T-helper 2 cell (primary cell): ENCODE measurements at places on chromosomes 5 and 9.

DNA sequence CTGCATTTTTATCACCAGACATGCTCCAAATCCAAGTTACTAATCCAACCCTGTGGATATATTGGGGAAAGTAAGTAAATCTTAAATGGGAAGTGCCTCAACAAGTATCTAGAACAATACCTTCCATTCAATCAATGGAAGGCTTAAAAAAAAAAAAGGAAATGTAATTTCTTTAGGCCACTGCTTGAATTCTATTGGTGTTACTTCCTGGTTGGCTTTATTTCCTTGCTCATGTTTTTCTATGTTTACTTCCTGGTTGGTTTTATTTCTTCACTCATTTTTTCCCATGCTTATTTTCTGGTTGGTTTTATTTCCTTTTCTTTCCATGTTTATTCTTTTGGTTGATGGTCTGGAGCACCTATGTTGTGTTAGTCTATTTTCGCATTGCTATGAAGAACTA is 363.9 kb downstream of the KDM4C start:
- DNase-seq, result no peak

DNA sequence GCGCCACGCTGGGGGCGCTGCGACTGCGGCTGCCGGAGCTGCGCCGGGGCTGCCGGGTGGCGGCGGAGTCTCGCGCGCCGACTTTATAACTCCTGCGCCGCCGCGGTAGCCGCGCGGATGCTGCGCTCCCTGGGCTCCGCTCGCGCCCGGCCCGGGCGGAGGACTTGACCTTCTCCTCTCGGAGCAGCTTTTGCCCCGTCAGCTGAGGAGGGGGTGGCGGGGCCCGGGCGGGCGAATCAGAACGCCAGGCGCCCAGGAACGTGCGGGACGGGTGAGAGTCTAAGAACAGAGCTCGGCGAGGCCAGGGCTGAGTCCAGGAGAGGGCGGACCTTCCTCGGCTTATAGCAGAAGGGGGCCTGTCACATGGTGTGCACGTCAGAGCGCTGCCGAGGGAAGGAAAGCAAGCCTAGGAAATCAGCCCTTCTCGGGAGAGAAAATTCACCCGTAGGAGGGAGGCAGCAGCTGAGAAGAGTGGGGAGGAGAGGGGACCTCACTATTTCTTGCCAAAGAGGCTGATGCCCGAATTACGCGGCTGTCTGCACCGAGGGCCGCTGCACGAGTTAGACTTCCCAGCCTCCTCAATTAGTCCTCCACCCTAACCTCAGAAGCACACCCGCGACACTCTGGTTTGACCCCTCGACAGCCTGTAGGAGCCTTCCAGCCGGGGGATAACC is at the start of gene FOXD1:
FOXD1 (minus strand) TSS at position 315 of the 674 bp plus-strand sequence. CDS start 415 bp downstream, outside the sequence.
- DNase-seq, result no peak

- DNase-seq, result no peak
These were observed 42.5 kb downstream of the GNA14 start for GRCh38 chr9:77605449-77606220.

- DNase-seq, result no peak
These were observed 674 bp downstream of the LHFPL2 start for GRCh38 chr5:78647838-78648358.

DNA sequence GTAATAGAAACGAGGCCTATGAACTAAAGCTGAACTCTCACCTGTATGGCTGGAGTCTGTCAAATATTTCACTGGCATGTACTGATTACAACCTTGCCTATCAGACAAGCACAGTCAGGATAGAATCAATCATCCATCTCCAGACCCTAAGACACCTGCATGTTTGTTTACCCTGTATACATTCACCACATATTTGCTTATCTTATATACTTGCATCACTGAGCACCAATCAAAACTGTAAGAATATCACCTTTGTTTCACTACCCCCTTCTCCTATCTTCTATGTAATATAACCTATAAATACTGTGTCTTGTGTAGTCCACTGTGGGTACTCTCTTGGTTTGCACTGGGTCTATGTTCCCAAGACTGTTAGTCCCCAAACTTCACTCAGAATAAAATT is 1085.7 kb downstream of the TAF11L14 start:
- no peak for DNase-seq

DNA sequence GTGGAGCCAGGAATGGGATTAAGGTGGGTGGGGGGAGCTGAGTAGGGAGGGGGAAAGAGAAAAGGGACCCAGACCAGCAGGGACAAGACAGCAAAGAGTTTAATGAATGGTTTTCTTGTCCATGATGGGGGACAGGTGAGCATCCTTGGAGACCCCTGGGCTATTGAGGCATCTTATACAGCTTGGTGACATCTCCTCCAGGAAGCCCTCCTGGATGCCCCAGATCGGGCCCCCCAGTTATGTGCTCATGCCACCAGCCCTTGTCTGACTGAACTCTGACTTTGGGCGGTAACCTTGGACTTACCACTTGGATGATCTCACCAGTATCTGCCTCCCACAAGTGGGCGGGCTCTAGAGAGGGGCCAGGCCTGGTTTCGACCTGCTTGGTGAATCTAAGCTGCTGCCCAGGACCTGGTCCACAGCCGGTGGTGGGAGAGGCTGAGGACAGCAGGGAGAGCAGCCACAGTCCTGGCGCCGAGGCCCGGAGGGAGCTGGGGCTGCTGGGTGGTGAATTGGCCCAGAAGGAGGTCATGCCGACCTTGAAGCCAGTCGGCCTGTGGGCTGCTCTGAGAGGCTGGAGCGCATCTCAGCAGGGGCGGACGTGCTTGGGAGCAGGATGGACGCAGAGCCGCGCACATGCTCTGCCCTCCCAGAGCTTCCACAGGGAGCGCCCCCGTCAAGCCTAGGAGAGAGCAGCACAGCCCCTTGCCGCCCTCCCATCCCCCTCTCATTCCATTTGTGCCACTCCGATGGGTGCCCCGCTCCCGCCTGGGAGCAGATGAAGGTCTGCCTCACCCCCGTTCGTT is 36.2 kb downstream of the UNC5A start:
- DNase-seq, result no peak

- DNase-seq, result peak; percentile 17
These were observed 19.2 kb downstream of the KCTD16 start for GRCh38 chr5:144189800-144190429.

DNA sequence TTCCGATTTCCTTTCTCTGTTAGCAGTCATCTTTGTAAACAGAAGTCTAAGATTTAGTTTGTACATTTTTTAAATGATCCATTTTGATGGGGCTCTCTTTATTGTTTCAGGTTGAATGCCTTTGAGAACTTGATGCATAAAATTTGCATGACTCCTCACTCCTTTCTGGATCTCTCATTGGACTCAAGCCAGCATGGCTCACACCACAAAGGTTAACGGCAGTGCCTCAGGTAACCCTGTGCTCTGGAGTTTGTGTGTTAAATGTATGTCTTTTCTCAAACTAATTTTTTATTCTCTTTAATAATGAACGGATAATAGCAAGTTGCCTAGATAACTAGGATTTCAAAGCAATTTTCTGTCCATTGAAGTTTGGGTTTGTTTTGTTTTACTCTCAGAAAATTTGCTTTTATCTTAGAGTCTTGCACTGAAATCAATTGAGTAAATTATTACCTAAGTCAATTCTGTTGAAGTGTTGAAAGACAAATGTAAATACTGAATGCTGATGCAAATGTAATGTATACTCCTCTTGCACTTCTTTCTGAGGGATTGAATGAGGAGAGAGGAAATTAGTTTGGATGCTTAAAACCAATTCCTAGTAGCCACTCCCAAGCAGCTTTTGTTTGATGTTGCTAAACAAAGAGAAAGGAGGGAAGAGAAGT is 164.6 kb upstream of the DMRT1 start:
- DNase-seq, result no peak

DNA sequence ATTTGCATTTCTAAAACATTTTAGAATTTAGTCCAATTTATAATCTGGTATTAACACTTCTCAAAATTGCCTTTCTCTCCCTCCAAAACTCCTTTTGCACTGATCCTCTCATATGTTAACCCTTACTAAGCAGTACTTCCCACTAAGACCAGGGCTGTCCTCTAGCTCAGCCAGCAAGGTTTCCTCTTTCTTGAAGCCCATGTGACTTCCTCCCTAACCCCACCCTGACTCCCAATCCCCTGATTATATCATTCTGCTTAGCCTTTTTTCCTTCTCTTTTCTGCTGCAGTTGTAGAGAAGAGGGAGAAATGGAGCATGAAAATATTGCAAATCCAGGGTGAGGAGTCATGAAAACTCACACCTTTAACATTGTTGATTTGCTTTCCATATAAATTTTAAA is 241.7 kb downstream of the MCTP1 start:
- DNase-seq, result no peak

DNA sequence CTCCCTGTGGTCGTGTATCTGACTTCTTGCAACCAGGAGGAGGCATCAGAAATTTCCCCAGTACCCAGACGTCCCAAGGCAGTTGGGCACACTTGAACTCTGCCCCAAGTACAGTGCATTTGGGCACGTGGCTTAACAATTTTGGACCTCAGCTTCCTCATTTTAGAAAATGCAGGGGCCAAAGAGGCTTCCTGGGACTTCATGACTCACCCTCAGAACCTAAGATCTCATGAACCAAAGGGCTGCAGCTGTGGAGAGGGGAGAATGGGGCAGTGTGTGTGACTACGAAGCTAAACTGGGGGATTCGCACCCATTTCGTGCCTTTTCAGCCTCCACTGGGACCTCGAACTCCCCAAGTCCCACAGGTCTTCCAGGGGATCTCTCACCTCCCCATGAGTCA is 59.2 kb downstream of the SYK start:
- no peak for DNase-seq

GRCh38 chr5:149128023-149128875 is 13.0 kb upstream of the ABLIM3 start:
- DNase-seq, result no peak

- no peak for DNase-seq
These were observed 43.6 kb downstream of the ROPN1L start for GRCh38 chr5:10485142-10485795.

- DNase-seq, result no peak
These were observed 46.2 kb upstream of the FBXW11 start for GRCh38 chr5:172052450-172053236.

DNA sequence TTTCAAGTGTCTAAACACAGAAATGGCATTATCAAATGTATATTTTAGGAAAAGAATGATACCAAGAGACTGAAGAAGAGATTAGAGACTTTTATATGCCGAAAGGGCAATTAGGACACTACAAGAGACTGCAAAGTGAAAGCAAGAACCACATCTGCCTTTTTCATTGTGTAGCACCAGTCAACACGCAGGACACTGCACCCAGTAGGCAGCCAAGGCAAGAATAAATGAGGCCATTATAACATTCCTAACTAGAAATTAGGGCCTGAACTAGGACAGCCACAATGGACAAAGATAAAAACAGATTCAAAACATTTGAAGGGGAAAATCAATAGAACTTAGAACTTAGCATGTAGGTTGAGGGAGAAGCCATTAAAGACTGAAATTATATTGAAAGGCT is 10.8 kb downstream of the CETN3 start:
- DNase-seq, result no peak
